ENCODE measurements at places on chromosomes 12 and 14.
A peak's percentile ranks its signal among the peaks of the same experiment; 100 is the strongest.

DNA sequence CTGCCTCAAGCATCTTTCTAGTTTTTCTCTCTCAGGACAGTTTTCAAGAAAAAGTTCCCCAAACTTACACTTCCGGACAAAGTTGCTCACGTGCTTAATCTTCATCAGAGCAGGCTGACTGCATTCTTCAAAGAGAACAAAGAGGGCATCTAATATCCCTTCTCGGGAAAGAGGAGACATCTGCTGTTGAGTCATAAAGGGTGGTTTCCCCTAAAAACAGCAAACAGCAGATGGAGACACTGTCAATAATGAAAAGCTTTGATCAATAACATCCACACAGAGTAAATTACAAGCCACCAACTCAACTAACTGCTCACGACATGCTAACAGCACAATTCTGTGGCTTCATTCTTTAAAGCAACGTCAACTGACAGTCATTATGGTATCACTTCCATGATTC is 8.1 kb downstream of the CIT start:
- DNase-seq: no peak

GRCh38 chr12:104276273-104277131 is 27.0 kb upstream of the EID3 start:
- DNase-seq: peak; percentile 34

GRCh38 chr12:49619286-49619685 is 4.1 kb upstream of the PRPF40B start:
- DNase-seq: no peak

DNA sequence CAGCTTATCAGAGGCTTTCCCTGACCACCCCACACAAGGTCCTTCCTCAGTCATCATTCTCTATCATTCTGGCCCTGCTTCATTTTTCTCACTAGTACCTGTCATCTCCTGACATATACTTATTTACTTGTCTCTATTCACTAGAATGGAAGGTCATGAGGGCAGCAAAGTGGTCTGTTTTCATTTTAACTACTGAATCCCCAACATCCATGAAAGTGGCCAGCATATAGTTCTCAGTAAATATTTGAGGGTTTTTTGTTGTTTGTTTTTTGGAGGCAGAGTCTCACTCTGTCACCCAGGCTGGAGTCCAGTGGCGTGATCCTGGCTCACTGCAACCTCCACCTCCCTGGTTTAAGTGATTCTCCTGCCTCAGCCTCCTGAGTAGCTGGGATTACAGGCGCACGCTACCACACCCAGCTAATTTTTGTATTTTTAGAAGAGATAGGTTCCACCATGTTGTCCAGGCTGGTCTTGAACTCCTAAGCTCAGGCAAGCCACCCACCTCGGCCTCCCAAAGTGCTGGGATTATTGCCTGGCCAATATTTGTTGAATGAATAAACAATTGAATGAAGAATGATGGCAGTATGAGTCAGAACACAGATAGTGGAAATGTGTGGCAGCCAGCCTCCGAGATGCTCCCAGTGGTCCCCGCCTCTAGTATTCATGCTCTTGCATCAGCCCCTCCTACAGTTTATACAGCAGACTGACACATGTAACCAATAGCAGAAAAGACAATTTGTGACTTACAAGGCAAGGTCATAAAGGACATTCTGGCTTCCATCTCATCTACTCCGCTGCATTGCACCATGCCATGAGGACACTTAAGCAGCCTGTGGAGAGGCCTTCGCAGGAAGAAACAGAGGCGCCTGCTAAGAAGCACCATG is 7.0 kb upstream of the ANO6 start:
- DNase-seq: no peak

- no peak for DNase-seq
Observed at GRCh38 chr14:102213984-102214658, 74.4 kb downstream of the WDR20 start.

GRCh38 chr12:55742719-55743405 is at the start of gene GDF11:
Gene GDF11 (plus strand): TSS chr12:55743122. CDS start chr12:55743317, 195 bp downstream.
- peak; percentile 91 for DNase-seq

All from left hindlimb (tissue), 1 donor.